AG04450 (cell line): ENCODE measurements at places on chromosomes 3 and 15.
A peak's percentile ranks its signal among the peaks of the same experiment; 100 is the strongest.

DNA sequence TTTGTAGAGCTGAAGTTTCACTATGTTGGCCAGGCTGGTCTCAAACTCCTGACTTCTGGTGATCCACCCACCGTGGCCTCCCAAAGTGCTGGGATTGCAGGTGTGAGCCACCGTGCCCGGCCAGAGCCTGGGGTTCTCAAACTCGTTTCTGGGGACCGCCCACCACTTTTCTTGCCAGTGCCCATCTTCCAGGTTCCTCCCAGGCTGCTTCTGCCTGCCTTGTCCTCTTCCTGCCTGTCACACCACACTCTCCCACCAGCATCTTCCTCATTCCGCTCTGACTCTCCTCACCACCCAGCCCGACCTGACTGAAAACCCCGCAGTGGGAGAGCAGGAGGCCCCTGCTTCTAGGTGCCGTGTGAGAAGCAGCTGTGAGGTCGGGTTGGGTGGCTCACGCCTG is 3.1 kb upstream of the DYNLT2B start:
- DNase-seq, result no peak

GRCh38 chr15:85412956-85413854 is 32.8 kb downstream of the AKAP13 start:
- peak; percentile 50 for DNase-seq

DNA sequence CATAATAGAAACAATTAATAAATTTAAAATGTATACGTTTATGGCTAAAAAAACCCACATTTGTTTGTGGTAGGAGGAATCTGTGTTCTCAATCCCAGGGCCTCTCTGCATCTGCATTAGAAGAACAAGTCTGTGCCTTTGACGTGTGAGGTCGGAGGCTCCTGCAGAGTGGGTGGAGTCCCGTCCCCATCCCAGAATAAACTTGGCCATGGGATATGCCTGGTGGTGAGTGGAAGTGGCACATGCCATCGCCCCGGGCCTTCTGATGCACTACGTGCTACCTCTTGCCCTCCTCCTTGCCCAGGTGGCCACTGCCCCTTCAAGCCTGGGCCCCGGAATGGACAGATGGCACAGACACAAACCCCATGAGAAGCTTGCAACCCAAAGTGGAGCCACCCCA is 131.1 kb upstream of the NSMCE3 start:
- DNase-seq, result no peak

GRCh38 chr3:9098716-9099675 is 135.7 kb upstream of the RAD18 start:
- DNase-seq, result no peak

DNA sequence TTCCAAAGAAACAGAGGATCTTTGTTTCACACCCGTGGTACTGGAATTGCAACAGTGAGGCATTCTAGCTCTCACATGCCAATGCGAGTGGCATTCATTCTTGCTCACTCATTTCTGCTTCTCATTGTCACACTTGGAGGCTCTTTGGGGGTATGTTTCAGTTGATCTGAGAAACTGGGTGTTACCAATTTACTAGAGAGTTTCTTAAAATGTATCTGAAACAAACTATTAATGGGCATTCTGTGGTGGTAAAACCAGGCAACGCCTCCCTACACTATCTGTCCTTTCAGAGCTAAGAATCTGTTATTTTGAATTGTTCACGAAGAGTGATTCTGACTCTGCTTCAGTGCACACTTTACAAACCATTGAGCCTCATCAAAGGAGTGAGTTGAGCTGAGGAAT is 140.6 kb upstream of the BHLHE40 start:
- DNase-seq, result no peak

- DNase-seq, result no peak
Measured at GRCh38 chr15:92092289-92093105, 239.0 kb downstream of the SLCO3A1 start.

DNA sequence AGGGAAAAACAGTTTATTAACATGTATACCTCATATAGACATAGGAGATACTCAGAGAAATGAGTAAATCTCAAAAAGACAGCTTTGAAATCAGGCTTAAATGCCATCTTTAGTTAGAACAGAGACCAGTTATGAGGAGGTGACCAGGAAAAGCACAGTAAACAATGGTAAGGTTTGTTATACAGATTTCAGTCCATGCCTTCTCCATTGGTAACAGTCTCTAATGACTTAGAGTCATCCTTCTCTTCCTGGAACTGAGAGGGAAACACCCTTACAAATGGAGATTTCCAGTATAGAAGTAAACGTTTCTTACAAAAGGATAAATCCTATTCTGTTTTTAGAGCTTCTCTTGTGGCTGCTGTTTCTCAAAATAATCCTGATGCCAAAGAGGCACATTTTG is 476.3 kb upstream of the NAALADL2 start:
- no peak for DNase-seq

GRCh38 chr3:45567730-45568172 is 26.8 kb upstream of the LIMD1 start:
- no peak for DNase-seq

GRCh38 chr3:72155391-72156064 is 370.6 kb upstream of the PROK2 start:
- DNase-seq, result peak; percentile 88

- no peak for DNase-seq
Measured at GRCh38 chr3:32229565-32229964, 8.9 kb upstream of the CMTM8 start.

DNA sequence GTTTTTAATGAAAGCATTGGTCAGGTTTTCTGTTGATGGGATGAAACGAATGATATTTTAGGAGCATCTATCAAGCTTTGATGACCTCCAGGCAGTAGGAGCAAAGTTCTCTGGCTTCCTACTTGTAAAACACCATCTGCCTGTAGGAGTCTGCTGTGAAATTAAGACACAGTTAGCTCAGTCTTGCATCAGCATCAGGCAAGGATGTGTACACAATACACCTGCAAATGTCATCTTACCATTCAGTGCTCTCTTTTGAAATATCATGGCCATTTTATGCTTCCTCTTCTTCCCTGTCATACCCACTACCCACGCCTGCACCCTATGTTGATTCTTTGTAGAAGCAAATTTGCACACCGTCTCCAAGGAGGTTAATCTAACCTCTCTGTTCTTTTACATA is 38.2 kb downstream of the B3GALNT1 start:
- DNase-seq, result no peak
